T-helper 2 cell treated with Interferon-gamma antibody and Interleukin-4, amounts not matched to agents 100 ng/mL and 5 ng/mL, for 36 hours (primary cell): ENCODE measurements at places on chromosomes 11 and 22. TPM values are rescaled to one million over a fixed set of nuclear protein-coding genes. Genes with fewer than 3 reads are reported as not detected.

The OR51E2 gene
- not detected in 2 replicates for total RNA-seq

The C11orf16 gene
- not detected in 2 replicates for total RNA-seq

The MMP7 gene
- total RNA-seq, result not detected in 2 replicates

The OR4C5 gene
- total RNA-seq, result not detected in 2 replicates

The BIK gene
- total RNA-seq, result 2.0 and 2.5 TPM in 2 replicates

The FOSL1 gene
- total RNA-seq, result 3.7 and 4.5 TPM in 2 replicates

The SLC22A12 gene
- total RNA-seq, result not detected in 2 replicates

The RIBC2 gene
- total RNA-seq, result 14.0 and 14.1 TPM in 2 replicates

The MICAL3 gene
- total RNA-seq, result 36.3 and 38.7 TPM in 2 replicates

The LAYN gene
- 1.1 and 1.3 TPM in 2 replicates for total RNA-seq

The PRR5 gene
- 24.8 and 24.9 TPM in 2 replicates for total RNA-seq

The HIKESHI gene
- total RNA-seq, result 38.6 and 41.3 TPM in 2 replicates

The PLXNB2 gene
- 10.1 and 11.0 TPM in 2 replicates for total RNA-seq

The SLC25A45 gene
- total RNA-seq, result 25.6 and 26.3 TPM in 2 replicates

The APLNR gene
- total RNA-seq, result not detected in 2 replicates

The RASD2 gene
- not detected in 2 replicates for total RNA-seq

The TREH gene
- total RNA-seq, result not detected in 2 replicates

The ASCL2 gene
- total RNA-seq, result 0.09 and 0.11 TPM in 2 replicates

The LRRN4CL gene
- total RNA-seq, result 0.25 and 0.32 TPM in 2 replicates

The SLC22A8 gene
- not detected in 2 replicates for total RNA-seq
